ENCODE measurements at places on chromosomes 7 and 10. TPM values are rescaled to one million over a fixed set of nuclear protein-coding genes. Genes with fewer than 3 reads are reported as not detected.

Gene DLD
- total RNA-seq: 182 TPM

Gene CASD1
- 70.1 TPM for total RNA-seq

Gene DNAH11
- 0.05 TPM for total RNA-seq

Gene LIPF
- total RNA-seq: 1.7 TPM

Gene ADIRF
- 0.57 TPM for total RNA-seq

Gene ARHGAP22
- 42.8 TPM for total RNA-seq

Gene GRM3
- not detected for total RNA-seq

Gene SPDYE11
- 0.08 TPM for total RNA-seq

Gene DMBT1
- 289 TPM for total RNA-seq

Gene NUDT1
- 29.9 TPM for total RNA-seq

Gene PIP
- not detected for total RNA-seq

Gene CTTNBP2
- total RNA-seq: 3.1 TPM

Gene SAP25
- total RNA-seq: 0.21 TPM

Gene TSPAN13
- 14.8 TPM for total RNA-seq

Gene PDIA4
- 193 TPM for total RNA-seq

Gene COBL
- 52.6 TPM for total RNA-seq

Gene GARIN1A
- total RNA-seq: 1.5 TPM

Gene LRIT1
- 0.11 TPM for total RNA-seq
